ENCODE measurements at places on chromosomes 12 and 14.

GRCh38 chr12:52798003-52798670, 2.2 kb upstream of the KRT3 start:
- no peak for DNase-seq

- no peak for DNase-seq
Measured at GRCh38 chr12:63152321-63152700, 1.3 kb upstream of the AVPR1A start.

DNA sequence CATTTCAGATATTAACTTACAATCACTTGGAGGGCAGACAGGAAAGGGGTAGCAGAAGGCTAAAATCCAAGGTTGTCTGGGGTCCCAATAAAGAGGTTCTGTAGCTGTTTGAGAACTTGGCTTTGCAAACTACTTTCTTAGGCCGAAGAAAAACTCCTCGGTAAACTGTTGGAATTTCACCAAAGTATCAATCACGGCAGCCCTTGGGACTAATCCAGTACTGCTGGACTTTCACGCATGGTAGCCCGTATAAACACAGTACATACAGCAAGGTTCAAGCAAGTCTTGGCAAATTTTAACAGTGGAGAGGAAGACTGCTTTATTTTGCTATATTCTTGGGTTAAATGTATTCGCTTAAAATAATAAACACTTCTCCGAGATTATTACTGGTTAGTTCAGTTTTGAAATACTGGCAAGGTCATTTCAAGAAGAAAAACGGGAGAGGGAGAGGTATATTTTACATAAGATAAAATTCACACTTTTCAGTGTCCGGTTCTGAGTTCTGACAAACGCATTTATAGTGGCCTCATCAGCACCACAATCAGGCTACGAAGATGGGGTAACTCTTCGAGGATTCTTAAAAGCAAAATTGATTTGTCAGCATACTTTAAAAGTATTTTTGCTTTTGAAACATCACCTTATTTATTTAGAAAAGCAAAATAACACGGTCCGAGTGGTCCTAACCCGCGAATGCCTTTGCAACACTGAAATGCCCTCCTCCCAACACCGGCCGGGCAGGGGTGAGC, 1.3 kb downstream of the SETD3 start:
- no peak for DNase-seq

DNA sequence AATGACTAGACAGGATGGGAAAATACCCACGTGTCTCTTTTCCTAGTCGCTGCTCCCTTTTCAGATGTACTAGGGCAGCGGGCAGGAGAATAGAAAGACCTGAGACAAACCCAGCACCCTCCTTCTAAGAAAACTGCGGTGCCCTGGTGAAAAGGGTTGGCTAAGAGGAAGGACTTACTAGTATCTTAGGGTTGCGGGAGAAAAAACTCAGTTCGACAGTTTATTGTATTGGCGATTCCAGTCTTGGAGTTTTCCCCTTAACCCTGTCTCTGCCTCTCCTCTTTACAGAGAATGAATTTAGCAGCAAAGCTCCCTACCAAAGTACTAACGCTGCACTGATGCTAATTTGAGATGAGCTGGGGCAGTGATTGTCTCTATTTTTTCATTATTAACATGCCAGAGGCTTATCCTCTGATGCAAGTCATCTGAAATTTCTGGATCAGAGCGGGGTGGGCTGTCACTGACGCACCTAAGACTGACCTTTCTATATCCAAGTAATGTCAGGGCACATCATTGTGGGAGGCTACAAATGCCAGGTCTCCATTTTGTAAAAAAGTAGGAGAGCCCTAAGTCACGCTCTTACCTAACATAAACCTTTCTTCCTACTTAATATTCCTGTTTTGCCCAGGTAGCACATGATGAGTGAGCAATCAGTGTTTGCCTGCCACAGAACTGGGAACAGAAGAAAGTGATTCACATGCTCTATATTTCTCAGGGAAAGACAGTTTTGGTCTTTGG, 916 bp upstream of the PAWR start:
- peak; percentile 22 for DNase-seq

GRCh38 chr14:70962935-70963334, 55.7 kb downstream of the PCNX1 start:
- DNase-seq: no peak

DNA sequence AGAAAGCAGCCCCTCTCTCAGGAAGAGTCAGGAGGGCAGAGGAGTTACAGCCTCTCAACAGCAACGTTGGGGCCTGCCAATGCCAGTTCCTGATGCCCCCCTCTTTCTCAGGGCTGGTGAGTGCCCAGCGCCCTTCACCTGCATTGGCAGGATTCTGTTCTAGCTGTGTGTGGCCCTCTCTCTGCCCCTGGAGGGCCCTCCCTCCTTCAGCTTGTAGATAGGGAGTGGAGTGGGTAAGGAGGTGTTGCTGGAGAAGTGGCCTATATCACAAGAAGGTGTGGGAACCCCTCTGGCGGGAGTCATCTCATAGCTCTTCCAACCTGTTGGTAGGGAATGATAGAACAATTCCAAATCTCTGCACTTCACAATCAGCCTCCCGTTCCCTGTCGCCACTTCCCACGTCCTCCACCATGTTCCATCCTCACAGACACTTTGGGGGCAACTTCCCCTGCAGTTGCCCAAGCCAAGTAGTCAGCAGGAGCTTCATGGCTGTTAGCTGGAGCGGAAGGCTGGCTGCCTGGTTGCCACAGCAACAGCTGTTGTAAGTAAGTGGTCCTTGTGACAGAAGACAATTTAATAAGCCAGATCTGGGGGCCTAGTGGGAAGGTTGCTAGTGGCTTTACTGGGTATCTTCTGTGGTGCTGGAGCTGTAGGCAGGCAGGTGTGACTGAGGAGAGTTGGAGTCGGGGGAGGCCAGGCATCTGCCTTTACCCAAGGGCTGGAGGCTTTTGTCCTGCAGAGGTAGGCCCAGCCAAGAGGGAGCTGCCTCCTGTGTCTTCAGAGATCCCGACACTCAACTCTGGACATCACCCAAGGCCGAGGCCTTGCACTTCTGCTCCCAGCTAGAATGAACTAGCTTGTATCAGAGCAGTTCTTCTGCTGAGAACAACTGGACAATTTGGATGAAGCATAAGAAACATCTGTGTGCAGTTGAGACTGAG, 38.4 kb downstream of the GALNT16 start:
- no peak for DNase-seq

DNA sequence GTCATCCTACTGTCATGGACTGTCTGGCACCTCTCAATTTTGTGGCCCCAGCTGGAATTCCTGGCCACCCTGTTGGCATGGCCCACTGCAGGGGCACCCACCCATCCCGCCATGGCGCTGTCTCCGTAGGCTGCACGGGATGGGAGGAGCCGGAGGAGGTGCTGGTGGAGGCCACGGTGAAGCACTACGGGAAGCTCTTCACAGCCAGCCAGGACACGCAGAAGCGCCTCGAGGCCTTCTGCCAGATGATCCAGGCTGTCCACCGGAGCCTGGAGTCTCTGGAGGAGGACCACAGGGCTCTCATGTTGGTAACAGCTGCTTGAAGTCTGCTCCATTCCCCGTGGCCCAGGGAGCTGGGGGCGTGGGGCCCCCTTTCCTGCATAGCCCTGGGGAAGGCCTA, 3.9 kb downstream of the CCDC197 start:
- no peak for DNase-seq

DNA sequence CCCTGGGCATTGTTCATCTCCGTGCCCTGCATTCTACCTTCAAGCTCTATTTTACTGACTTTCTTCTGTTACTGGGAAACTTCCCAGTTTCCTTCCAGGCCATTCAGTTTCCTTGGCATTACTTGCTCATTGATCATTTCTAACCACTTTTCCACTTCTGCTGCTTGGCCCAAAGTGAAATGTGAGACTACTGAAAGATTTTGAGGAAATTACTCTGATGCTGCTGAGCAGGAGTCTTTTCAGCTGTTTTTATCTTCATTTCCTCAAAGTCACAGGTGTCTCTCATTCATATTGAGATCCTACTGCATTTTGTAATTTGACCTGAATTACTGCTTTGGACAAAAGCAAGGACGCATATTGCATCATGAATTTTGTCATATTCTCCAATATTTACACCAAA, 26.4 kb upstream of the DBX2 start:
- no peak for DNase-seq

GRCh38 chr14:33642080-33642479, 308.8 kb downstream of the EGLN3 start:
- no peak for DNase-seq

GRCh38 chr12:124279315-124279714, 15.6 kb upstream of the RFLNA start:
- DNase-seq: no peak

DNA sequence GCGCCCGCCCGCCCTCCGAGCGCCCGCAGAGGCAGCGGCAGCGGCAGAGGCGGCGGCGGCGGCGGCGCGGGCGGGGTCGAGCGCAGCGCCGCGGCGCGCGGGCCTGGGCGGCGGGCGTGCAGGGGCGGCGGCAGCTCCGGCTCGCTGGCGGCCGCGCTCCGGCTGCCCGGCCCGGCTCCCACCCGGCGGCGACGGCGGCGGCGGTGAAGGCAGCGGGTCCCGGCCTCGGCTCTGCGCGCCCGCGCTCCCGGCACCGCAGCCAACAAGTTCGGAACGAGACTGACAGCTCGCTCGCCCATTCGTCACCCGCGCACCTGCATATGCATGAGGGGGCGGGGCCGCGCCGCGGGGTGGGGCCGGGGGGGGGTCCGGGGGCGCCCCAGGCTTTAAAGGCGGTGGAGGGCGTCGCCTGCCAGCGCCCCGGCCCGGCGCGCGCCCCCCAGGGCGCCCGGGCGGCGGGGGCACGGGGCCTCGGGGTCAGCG, at the start of gene JAG2:
TSS of gene JAG2 (minus strand) at position 281 of the 483 bp plus-strand sequence. CDS start 356 bp downstream, outside the sequence.
- no peak for DNase-seq

DNA sequence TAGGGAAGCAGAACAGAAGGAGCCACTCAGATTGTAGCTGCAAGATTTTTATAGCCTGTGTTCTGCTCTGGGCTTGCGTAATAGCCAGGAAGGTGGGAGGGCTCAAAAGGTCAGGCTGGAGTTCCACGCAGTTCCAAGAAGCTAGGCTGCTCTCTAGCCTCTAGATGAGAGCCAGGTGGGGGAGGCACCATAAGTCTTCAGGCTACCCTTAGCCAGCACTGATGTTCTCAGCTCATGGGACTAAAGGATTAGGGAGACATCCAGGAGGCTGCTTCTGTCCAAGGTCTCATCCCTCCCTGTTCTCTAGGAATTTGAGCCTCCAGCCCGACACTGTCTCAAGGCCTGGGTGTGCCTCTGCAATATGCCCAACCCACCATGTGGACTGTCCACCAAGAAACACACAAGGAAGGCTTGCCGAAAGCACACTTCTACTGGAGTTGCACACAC, 1.7 kb downstream of the LMBR1L start:
- no peak for DNase-seq

DNA sequence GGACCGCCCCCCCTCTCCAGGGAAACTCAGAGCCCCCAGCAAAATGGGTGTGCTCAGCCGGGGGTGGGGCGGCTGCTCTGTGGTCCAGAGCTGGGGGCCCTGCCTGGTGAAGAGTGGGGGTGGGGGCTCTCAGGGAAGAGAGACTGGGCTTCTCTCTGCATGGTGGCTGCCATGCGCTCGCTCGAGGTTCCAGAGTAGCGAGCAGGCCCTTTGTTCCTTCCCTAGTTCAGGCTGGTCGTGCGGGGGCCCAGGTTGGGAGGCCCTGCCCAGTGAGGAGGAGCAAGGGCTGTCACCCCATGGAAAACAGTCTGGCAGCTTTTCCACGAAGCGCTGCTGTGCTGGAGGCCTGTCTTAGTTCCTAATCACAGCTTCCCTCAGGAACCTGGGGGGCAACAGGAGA, 134.6 kb downstream of the AEBP2 start:
- no peak for DNase-seq

DNA sequence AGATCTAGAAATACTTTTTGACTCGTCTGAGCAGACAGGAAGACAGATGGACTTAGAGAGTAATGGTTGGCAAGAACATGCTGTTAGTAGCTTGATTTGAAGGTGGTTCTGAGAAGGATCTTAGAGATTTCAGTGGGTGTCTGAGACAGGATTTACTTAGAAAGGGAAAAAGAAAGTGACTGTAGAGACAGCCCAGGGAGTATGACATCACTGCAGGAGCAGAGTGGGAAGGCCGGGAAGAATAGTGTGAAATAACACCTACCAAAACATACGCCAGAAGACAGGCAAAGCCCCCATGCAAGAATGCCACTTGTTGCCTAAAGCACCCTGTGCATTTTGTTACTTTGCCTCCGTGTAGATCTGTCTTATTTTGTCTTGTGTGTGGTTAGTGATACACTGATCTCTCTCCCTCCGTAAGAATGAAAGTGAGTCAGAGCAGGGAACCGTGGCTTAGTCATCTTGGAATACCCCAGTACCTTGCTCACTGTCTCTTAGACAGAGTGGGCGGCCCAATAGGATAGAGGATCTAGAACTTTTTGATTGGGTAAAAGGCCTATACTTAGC, 161.3 kb upstream of the IFNG-AS1 start:
- DNase-seq: peak; percentile 78

GRCh38 chr14:59208224-59208814, 19.9 kb downstream of the DAAM1 start:
- DNase-seq: no peak

DNA sequence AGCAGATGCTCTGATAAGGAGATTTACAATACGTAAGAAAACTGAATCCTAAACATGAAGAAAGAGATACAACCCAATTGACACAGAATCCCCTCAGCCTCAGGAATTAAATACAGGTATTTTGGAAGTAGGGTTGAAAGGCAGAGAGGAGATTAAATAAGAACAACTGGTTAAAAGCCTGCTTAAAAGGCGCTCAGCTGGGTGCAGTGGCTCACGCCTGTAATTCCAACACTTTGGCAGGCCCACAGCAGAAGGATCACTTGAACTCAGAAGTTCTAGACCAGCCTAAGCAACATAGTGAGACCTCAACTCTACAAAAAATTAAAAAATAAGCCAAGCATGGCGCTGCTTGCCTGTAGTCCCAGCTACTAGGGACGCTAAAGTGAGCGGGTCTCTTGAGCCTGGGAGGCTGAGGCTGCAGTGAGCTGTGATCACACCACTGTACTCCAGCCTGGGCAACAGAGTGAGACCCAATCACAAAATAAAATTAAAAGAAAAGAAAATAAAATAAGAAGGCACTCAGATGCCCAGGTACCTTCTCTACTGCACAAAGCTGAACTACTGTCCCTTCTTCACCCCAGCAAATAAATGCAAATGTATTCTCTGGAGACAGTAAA, 32.9 kb downstream of the MED13L start:
- no peak for DNase-seq

DNA sequence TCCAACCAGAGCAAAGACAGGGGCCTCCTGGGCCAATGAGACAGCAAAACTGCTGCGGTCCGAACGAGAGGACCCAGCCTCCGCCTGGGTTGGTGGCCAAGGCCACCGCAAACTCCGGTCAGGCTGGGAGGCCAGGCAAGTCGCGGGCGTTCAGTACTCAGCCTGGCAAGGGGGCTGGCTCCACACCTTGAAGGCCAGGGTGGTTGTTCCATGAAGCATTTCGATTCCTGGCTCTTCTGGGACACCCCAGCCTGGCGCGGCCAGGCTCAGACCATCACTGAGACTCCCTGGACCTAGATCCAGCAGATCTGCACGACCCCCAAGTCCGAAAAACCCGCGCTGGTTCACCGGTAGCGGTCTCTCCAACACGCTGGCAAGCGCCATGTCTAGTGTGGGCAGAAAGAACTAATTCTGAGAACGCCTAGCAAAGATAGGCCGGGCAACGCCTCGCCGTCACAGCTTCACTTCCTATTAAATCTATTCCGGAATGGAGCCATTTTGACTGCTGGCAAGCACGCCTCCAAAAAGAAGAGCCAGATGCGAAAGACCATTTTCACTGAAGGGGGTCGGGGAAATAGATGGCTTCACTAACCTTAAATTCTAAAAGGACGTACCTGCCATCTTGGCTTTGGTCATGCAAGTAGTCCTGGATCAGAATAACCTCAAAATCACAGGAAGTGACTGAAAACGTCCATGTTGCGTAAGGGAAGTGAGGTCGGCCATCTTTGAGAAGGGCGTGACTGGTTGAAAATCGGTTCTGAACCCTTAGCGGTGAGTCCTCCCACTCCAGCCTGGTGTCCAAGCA, at the start of gene PSMB5:
TSS of gene PSMB5 (minus strand) at position 403 of the 805 bp plus-strand sequence. CDS start at position 384, 19 bp downstream.
- DNase-seq: peak; percentile 95

Measured in retinal pigment epithelial cell (primary cell).